GOT3 (cell line): ENCODE measurements at places on chromosomes 6 and 20.

GRCh38 chr20:12821249-12821648 is 187.5 kb upstream of the SPTLC3 start:
- DNase-seq = no peak

- DNase-seq = no peak
Observed at GRCh38 chr6:3795836-3796718, 44.6 kb upstream of the PXDC1 start.

DNA sequence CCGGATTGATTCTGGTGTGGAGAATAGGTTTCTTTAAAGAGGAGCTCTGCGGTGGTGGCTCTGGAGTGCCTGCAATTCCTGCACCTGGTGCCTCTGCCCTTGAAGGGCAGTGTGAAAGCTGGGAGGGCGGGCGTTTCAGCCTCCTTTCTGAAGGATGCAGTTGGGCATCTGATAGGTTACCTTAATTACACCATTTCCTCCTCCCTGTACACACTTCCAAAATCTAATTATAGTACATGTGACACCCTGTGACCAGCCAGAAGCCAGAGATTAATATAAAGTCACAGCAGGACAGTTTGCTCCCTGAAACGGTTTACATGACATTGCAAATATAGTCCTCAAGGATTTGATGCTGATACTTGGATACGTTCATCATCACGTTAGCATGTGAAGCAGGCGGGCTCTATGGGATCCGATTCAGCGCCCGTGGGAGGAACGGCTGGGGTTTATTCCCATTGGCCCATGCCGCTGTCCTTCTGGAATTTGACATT is 548.2 kb downstream of the QKI start:
- no peak for DNase-seq

DNA sequence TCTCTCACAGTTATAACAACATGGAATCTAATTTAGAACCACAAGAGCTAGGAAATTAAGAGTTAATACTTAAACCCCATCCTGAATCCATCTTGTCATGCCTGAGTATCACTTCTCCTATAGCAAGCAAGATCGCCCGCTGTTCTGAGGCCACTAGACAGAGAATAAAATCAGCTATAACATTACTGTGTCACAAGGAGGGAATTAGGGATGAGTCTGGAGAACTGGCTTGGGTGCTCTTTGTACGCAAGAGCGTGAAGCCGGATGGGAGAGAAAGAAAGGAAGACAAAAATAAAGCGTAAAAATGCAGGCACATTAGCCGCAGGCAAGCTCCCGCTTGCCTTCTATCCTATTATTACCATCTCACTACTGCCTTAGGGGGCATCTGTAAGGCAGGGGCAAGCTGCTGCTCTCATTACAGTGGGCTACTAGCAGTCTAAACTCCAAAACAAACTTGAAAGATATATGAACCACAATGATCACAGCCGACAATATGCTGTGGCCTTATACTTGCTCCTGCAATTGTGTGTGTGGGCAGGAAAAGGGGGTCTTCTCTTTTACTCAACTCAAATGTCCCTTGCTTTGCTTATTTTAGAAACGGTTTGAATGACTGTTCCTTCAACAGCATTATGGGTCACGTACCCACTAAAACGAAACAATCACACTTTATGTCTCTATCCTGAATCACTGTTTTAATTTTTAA is 81.9 kb downstream of the GJA10 start:
- no peak for DNase-seq

- DNase-seq = no peak
Observed at GRCh38 chr6:76706631-76707030, 634.2 kb upstream of the IMPG1 start.

GRCh38 chr6:170017603-170018320 is 266.3 kb downstream of the ERMARD start:
- DNase-seq = no peak

DNA sequence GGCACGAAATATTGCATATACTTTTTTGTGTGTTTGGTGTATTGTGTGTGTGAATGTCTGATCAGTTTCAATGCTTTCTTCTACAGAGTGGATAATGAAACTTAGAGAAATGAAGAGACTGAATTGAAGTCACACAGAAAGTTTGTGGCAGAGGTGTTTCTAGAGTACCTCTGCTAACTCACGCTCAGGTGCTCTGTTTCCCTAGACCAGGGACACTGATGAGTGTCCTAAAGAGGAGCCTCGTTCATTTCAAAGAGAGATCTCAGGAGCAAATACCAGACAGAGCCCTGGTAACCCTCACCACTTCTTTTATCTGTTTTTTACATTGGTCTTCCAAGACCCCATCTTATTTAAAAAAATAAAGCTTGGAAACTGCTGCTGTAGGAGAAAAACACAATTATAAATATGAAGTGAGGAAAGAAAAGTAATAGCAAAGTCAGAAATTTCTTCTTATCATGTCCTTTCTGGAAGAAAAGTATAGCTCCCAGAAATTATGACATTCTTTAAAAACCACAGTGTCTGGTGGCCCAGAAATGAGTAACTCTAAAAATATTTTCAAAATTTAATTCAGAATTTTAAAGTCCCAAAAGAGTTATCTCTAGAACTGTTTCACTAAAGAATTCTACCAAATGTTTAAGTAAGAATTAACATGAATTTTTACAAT is 720.6 kb downstream of the RFPL4B start:
- no peak for DNase-seq

DNA sequence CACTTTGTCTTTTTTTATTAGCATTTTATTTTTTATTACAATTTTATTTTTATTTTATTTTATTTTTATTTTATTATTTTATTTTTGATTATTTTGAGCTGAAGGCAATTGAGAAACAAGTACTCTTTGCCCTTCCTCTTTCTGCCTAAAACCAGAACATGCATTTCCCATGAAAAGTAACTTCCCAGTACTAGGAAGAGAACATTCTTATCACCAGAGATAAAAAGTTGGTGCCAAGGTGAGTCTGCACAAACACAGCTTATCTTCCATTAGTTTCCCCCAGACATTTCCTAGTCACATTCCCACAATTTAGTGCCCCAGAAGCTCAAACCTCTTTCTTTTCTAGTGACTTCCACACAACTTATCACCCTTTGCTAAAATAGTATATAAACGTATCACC is 84.8 kb downstream of the CD24 start:
- no peak for DNase-seq

GRCh38 chr20:40717343-40717865 is 28.4 kb upstream of the MAFB start:
- no peak for DNase-seq

DNA sequence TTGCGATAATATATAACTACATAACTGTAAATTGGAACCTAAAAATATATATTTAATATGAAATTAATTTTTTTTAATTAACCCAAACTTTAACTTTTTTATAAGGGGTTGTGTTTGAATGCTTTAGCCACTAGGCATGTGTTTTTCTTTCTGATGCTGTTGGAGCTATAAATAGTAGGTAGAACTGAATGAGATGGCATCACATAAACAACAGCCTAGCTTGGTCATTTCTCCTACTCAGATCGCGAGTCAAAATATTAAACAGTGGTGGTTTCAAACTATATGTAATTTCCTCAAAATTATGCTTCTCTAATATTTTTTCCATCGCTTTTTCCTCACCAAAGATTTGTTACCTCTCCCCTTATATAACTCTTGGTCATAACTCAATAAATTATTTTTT is 243.2 kb downstream of the ARID1B start:
- DNase-seq = no peak

- DNase-seq = no peak
Observed at GRCh38 chr6:157638779-157639178, 184.3 kb upstream of the SNX9 start.

- no peak for DNase-seq
Observed at GRCh38 chr6:106413016-106413415, 52.5 kb downstream of the CRYBG1 start.

GRCh38 chr6:154056536-154056935 is 17.5 kb downstream of the OPRM1 start:
- DNase-seq = no peak

DNA sequence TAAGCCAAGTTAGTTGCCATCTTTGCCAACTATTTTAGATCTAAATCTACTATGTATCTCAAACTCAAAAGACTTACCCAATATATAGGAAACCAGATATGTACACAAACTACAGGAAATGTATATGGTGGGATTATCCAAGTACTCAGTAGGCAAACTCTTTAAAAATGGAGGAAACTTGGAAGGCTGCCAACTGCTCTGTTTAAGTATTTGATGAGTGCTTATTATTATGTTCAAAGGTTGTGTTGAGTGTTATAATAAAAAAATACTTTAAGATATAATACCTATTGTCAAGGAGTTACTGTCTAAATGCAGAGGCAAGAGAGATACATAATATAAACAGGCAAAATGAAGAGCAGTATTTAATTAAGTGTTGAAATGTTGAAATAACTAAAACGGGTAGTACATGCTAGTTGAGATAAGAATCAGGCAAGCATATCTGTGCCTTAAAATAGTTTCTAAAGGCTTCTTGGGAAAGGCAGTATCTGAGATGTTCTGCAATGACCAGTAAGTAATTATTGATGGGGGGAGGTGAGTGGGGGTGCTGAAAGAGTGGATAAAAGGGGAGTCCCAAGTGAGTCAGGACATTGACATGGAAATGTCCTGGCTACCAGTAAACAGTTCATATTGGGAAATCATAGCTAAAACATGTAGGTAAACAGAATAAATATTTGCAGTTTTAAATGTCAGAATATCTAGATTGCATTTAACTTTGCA is 6.5 kb upstream of the DST start:
- no peak for DNase-seq

GRCh38 chr6:137170266-137171052 is 3.0 kb downstream of the IL22RA2 start:
- no peak for DNase-seq

DNA sequence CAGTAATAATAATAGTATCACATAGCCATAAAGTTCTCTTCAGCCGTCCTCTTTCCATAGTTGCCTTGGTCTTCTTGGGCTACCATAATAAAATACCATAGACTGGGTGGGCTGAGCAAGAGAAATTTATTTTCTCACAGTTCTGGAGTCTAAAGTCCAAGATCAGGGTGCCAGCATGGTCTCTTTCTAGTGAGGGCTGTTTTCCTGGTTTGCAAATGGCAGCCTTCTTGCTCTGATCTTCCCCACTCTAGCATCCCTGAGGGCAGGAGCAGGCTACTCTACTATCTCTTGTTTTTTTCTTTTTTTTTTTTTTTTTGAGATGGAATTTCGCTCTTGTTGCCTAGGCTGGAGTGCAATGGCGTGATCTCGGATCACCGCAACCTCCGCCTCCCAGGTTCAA is 8.2 kb upstream of the BEND3 start:
- DNase-seq = no peak

DNA sequence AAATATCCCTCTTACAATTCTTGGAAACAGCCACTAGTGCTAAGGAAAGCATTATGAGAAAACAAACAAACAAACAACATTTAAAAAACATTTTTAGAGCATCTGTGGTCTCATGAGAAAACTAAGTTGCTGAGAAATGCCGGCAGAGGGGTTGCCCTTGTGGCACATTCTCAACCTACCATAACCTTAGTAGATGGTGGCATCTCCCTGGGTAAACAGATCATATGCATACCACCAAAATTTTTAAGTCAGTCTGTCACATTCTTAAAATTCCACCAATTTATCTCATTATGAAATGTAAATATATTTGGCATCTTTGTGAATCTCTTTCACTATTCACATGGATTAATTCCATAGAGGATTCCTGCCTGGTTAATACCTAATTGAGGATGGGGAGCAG is 575.7 kb upstream of the MARCKS start:
- no peak for DNase-seq

DNA sequence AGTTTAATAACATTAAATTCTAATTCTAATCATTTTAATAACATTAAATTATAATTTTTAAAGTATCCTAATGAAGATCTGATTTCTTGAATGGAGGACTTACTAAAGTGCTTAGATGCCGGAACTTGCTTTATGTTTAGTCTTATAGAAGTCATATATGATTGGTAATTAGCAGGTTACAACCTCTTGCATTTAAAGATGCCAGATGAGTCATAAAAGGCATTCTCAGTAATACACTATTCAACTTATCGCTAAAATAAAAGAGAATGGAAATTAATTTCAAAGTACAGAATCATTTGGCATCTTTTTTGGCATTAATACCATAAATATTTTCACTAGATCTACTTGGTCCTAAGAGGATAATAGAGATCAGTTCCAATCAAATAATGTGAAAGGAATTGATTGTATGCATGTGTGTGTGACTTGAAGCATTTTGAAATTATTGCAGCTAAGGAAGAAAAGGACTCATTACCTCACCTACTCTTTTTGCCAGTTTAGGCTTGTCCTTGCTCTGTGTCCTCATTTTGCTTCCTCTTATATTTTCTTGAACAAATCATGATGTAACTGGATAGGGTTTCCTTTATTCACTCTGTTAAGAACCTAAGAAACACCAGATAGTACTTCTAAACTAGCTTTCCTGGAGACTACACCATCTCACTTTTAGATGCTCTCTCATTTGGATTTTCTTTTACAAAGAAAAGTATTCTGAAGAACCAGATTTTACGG is 2.7 kb downstream of the COL21A1 start:
- no peak for DNase-seq

- no peak for DNase-seq
Observed at GRCh38 chr6:42821341-42821668, 39.5 kb downstream of the BICRAL start.

DNA sequence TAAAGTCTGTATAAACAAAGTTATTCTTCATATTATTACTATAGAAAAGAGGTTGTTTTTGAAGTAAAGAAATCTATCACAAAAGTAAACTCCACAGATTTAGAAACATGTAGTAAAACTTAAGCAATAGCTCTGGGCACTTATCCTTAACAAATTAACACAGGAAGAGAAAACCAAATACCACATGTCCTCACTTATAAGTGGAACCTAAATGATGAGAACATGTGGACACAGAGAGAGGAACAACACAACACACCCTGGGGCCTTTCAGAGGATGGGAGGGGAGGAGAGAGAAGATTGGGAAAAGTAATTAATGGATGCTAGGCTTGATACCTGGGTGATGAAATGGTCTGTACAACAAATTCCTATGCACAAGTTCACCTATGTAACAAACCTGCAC is 57.2 kb downstream of the C6orf58 start:
- DNase-seq = no peak

GRCh38 chr6:125987026-125987617 is 782 bp downstream of the TRMT11 start:
- DNase-seq = no peak
